Activated naive CD4-positive, alpha-beta T cell treated with anti-CD3 and anti-CD28 coated beads, Interleukin-2, amount 10 ng/mL, durations not matched to agents 5 hours and 36 hours (primary cell): ENCODE measurements at places on chromosomes 7 and 10. TPM values are rescaled to one million over a fixed set of nuclear protein-coding genes. Genes with fewer than 3 reads are reported as not detected.

The LOXL4 gene
- not detected for total RNA-seq

The SFXN2 gene
- total RNA-seq = 15.2 TPM

The ANKRD61 gene
- total RNA-seq = not detected

The CHPF2 gene
- 41.0 TPM for total RNA-seq

The FAM25G gene
- total RNA-seq = not detected

The HK1 gene
- 122 TPM for total RNA-seq

The SHH gene
- total RNA-seq = not detected

The EEF1AKMT2 gene
- total RNA-seq = 25.2 TPM

The GPR26 gene
- total RNA-seq = not detected

The KLF14 gene
- total RNA-seq = not detected

The PNLIP gene
- total RNA-seq = not detected

The PDZD7 gene
- total RNA-seq = 0.81 TPM

The RAB19 gene
- 5.4 TPM for total RNA-seq

The MINDY4 gene
- total RNA-seq = 1.3 TPM

The CLCN1 gene
- total RNA-seq = not detected

The CFAP43 gene
- not detected for total RNA-seq

The ACTR3C gene
- 9.1 TPM for total RNA-seq

The CALML5 gene
- total RNA-seq = not detected

The OR6V1 gene
- total RNA-seq = not detected

The BLVRA gene
- 27.3 TPM for total RNA-seq

The RUFY2 gene
- 15.0 TPM for total RNA-seq

The OPALIN gene
- not detected for total RNA-seq

The VSTM4 gene
- total RNA-seq = not detected

The EXOSC1 gene
- 44.1 TPM for total RNA-seq

The SLC13A1 gene
- not detected for total RNA-seq
